ENCODE measurements at places on chromosomes 7 and 10.

DNA sequence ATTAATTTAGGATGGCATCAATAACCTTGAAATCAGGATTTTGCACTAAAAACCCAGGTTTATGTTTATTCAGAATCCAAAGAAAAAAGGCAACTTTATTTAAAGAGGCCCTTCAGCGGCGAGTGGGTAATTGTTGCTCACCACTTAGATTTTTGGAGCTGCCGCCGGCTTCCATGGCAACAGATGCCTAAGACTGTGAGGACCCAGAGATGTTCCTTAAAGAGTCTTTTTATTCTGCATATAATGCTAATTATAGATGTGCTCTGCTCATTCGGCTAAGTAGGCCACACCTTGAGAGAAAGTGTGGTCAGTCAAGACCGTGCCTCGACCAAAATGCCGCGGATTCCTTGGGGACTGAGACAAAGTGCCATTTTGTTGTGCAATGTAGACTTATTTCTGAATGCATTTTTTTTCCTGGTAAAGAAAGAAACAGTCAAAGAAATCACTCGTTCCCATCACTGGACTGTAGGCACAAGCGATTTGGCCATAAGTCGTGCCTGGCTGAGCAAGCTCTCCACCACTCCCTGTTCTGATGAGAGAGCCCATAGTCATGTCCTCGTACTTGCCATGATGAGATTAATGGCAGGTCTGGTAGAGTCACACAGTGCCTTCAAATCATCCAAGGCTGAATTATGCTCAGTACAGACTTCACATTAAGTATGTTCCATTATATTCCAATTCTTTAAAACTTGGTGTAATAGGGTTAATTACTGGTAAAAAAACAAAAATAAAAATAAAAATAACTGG, 21.4 kb upstream of the MGMT start:
- no peak for DNase-seq

DNA sequence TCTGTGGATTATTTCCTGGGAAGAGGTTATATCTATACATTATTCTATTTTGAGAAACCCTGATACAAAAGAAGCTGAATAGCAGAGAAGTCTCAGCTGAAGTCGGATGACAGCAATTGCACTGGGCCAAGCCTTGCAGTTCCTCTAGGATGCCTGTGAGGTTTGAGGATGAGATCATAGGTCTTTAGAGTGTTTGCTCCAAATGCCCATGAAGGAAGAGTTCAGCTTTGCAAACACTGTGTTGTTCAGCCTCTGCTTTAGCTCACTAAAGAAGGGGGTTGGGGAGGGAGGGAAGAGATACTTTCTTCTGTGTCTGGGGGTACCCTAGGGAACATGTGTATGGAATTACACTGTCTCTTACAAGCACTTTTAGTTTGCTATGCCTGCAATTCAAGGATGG, 282.5 kb upstream of the NRP1 start:
- DNase-seq = no peak

- DNase-seq = no peak
Measured at GRCh38 chr7:31019509-31019908, 32.6 kb upstream of the ADCYAP1R1 start.

DNA sequence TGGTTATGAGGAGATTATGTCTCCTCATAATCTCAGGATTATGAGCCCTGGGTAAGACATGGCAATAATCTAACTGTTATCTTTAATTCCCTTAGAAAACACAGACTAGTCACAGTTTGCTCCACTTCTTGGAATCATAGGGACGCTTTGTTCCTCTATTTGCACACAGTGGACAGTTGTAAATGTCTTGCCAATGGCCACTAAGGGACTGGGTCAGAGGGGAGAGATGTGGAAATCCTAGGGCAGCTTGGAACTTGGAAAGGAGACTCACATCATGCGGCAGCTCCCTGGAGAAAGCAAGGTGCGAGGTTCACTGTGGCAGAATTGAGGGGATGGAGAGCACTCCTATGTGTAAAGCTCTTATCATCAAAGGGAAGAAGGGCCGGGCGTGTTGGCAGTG, 266.1 kb downstream of the PRPF18 start:
- DNase-seq = no peak

DNA sequence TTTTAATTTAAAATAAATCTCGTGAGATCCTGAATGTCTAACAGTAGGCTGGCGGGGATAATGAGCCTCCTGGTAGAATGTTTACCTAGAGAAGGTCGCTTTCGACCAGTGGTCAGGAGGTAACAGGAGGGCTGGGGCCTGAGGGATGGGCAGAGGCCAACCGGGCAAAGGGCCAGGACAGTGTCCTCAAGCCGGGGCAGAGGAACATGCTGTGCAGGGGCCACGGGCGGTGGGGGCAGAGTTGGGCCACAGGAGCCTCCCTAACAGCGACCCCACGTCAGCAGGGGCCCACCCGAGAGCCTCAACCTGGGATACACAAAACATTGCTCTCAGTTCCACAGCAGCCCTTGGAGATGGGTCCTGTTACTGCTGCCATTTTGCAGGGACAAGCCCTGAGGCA, 14.5 kb downstream of the CFAP46 start:
- no peak for DNase-seq
